Jurkat, Clone E6-1 (cell line): ENCODE measurements at places on chromosomes 2 and 18.

GRCh38 chr2:74749432-74749831, 84.5 kb upstream of the HK2 start:
- DNase-seq, result no peak

DNA sequence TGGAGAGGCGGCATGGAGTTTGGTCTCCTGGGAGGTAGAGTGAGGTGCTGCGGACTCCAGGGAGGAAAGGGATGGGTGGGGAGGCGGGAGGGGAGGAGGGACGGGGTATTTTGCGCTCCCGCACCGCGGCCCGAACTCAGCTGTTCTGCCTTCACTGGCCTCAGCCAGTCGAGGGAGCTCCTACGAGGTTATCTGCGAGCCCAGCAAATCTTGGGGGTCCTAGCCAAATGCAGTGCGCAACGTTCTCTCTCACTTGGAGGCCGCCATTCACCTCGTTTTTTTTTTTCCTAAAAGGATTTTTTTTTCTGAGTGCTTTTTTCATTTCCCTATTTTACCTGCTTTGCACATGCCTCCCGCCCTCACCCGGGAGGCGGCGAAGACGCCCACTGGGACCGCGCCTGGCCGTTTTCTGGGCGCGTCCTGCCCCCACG, 877 bp upstream of the BCL2L11 start:
- DNase-seq, result no peak

DNA sequence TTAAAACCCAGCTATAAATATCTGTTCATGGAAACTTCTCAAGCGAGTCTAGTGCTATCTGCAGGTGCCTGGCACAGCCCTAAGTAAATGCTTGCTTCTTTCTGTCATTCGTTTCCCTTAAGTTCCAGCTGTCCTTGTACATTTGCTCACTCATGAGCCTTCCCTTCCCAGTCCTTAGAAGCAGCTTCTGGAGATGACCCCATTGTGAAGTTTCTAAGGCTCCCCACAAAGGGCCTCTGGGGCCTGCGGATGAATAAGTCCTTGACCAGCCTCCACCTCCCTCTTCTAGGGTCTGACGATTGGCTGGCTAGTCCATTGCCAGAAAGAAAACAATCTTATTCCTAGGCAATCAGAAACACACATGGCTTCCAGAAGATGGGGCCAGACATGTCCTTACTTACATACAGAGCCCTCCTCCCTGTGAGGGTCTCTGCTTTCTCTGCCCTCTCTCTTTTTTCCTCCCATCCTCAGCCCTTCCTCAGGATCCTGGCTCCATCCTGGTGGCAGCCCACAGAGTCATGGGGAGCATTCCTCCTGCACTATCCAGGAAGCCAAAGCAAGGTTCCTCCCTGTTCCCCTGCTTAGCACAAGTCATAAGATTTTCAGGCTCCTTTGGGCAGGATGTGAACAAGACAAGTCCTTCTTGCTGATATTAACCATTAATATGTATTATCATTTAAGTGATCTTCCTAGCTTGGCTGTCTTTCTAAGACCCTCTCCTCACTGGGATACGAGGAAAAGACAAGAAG, 87.3 kb downstream of the TNFRSF11A start:
- no peak for DNase-seq

GRCh38 chr2:150471813-150472510, 15.5 kb downstream of the RND3 start:
- no peak for DNase-seq

DNA sequence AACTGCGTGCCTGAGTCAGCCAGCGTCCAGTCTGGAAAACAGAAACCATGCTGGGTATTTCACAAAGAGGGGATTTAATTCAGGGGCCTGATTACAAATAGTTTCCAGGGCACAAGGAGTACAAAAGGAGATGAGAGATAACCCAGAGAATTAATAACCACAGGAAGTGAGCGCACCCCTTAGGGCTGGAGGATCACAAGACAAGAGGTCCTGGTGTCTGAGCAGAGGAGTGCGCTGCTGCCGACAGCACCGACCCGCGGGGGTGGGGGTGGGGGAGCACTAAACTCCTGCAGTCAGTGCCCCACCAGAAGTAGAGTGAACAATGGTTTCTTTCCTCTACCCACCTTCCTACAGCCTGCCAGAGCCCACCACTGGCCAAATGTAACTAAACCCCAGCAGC, 20.8 kb upstream of the MAL start:
- no peak for DNase-seq

DNA sequence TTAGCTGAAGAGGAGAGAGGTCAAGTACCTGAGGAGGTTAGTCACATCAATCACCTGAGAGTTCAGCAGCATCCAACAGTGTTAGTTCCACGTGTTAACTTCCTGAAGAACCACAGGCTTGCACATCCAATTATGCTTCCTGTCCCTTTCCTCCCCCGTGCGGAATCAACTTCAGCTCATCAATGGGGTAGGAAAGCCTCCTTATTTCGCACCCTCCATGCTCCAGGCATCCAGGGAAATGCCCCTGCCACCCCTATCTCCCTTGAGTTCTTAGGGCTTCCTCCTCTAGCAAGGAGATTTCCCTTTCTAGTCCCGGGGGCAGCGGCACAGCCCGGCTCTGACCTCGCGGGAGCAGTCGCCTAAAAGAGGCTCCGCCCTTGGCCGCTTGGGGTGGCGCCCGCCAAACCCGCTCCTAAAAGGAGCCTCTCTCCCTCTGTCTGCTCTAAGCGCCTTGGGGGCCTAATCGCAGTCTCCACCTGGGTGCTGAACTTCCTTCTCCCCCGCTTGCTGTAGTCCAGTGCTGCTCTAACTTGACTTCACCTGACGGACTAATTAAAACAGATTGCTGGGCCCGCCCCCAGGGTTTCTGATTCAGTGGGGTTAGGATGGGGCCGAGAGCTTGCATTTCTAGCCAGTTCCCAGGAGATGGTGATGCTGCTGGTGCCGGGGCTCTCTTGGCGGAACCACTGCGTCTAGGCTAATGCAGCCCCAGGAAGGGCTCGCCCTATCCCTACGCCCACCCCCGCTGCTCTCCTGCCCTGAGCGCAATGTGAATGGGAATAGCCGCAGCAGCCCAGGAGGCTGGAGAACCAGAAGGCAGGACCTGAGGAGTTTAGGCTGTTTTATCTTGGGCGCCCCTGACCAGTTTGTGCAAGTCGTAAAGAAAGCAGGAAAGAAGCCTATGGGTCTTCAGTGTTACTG, 3.4 kb upstream of the TET3 start:
- DNase-seq, result peak; percentile 53

DNA sequence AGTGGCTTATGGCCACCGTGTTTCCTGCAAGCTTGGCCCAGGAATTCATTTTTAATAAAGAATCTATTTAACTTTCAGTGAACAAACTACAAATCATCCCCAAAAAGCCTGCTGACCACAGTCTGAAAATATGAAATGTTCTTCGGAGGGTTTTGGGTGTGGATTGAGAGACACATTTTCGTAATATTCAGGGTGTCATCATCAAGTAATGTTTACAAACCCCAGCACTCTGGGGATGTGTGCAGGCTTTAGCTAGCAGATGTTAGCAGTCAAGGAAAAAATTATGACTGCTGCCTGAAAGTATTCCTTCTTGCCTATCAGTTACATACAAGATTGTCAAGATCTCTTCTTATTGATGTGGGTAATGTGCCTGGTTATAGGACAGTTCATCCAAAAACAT, 143.9 kb upstream of the FN1 start:
- DNase-seq, result no peak

DNA sequence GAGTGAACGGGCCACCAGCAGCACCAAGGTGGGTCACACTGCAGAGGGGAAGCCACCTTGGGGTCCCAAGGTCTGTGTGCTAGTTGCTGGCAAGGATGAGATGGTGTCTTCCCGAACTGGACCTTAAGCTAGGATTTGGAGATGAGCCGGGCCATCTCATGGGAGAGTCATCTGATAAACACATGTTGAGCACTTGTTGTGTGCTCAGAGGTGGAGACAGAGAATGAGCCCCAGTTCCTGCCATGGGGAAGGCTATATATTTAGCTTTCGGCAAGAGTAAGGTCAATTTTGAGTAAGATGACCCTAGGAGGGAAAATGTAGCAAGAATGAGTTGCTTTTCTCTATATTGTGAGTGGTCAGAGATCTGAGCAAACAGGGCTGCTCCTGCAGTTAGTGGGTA, 41.4 kb upstream of the RPL31 start:
- no peak for DNase-seq

DNA sequence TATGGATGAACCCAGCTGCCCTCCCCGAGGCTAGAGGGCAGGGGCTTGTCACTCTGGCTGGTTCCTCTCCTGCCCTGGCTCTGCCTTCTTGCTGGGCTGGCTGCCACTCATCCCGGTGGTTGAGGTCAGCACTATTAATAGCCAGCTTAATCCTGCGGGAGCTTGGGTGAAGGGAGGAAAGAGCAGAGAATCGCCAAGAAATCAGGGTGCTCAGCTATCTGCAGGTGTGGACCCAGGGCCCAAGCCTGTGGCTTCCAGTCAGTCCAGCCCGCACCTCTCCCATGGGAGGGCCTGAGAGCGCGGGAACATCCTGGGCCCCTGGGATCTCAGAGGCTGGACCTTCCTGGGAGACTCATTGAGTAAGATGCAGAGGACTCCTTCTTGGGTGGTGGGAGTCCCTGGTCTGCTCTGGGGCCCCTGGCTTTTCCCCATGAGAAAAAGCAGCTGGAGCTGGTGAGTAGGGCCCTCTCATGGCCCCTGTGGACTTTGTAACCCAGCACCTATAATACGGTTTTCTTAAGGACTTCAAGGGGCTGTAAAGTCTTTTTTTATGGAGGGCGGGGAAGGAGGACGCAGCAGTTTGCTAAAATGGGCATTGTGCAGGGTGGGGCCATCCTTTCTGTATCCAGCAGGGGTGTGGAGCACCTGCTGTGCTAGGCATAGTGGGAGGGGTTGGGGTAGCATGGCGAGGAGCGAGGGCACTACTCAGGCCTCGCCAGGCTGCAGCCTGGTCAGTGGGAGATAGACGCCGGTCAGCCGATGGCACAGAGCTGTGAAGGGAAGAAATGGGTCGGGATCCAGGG, 27.4 kb upstream of the CNNM3 start:
- no peak for DNase-seq

- no peak for DNase-seq
Observed at GRCh38 chr18:62281684-62282083, 43.4 kb upstream of the TNFRSF11A start.

- no peak for DNase-seq
Observed at GRCh38 chr2:104845552-104845931, 8.4 kb upstream of the POU3F3 start.

- no peak for DNase-seq
Observed at GRCh38 chr2:233380995-233381637, 26.8 kb downstream of the DGKD start.

DNA sequence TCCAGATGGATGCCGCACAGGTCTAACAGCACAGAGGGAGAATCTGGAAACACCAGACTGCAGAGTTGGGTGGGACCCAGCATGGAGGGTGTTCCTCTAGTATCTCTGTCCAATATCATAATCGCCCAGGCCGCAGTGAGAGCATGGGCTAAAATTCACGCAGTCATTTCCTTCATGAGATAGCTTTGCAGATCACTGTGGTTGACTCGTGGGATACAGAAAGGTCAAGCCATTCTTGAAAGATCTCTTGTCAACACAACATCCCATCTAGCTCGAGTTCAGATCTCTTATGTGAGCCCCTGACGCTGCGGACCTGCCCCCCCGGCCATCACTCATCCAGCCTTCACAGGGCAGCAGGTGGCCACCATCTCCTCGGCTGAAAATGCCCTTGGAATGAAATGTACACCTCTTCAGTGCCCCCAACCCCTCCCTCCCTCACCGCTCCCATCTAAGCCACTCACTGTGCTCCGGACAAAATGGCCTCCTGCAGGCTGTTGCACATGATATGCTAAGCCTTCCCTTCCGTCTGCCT, 45.9 kb downstream of the FOSL2 start:
- DNase-seq, result no peak

DNA sequence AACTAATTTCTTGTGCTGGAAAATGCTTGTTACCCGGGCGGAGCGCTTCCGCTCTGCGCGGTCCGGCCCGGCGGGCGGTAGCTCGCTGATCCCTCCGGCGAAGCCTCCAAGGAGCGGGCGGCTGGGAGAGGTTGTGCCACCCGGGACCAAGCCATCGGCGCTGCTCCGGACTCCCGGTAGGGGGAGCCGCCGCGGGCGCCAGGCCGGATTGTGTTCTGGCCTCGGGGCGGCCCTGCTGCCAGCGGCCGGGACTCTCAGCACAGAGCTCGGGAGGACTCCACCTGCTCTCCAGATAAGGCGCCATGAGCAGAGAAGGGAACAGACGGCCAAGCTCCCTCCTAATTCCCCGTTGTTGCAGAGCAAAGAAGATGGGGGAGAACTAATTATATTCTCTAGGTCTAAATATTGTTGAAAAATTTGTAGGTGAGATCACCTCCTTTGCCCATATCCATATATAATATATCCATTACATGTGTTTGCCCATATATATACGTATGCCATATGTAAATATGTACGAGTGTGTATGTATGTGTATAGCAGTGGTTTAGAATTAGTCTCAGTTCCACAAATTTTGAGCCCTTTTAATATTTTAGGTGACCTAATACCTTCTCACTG, 13.8 kb upstream of the SATB2 start:
- no peak for DNase-seq

GRCh38 chr2:88139203-88139702, 11.4 kb upstream of the FABP1 start:
- no peak for DNase-seq

GRCh38 chr2:217759991-217760390, 242.8 kb downstream of the TNS1 start:
- no peak for DNase-seq

GRCh38 chr2:71742953-71743601, 289.7 kb downstream of the DYSF start:
- no peak for DNase-seq

DNA sequence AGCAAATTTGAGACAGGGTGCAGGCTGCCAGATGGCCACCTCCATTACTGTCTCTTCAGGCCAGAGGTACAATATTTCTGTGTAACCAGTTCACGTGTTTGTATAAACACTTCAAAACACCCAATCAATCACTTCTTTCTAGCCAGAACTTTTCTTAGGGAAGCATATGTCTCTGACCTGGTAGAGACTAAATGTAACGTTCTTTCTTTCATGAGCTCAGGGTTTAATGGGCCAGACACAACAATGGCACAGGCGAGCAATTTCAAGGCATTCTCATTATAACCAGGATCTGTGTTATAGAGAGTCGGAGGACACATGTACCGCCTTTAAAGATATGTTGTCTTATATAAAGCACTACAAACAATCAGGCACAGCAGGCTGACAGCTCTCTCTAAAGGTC, 1846.4 kb upstream of the PIK3C3 start:
- DNase-seq, result no peak

DNA sequence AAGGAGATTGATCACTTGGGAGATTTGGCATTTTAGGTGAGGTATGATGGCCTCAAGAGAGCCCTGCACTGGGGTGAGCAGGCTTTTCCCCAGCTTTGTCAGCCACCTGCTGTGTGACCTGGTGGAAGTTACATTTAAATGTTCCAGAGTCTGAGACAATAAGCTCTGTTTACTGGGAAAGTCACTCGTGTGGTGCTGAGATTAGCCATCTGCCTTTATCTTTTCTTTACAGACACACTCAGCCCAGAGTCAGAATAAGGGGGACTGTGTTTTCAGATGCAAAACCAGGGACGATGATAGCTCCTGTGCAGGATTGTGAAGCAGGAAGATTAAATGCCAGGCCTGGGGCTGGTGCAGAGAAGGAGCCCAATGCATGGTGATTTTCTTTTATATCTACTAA, 47.9 kb downstream of the SH3RF3 start:
- DNase-seq, result no peak

- DNase-seq, result no peak
Observed at GRCh38 chr2:16745466-16745865, 79.8 kb upstream of the CYRIA start.

GRCh38 chr18:59021500-59021899, 118.2 kb upstream of the SEC11C start:
- no peak for DNase-seq

- no peak for DNase-seq
Observed at GRCh38 chr2:46885376-46885775, 30.2 kb downstream of the MCFD2 start.

GRCh38 chr2:175734686-175735085, 267.4 kb downstream of the LNPK start:
- no peak for DNase-seq
